Regular cardiac myocyte (primary cell): ENCODE measurements at places on chromosomes 5 and 9. TPM values are rescaled to one million over a fixed set of nuclear protein-coding genes. Genes with fewer than 3 reads are reported as not detected.

Gene PCDHGA8
- total RNA-seq, result 1.3 and 2.8 TPM in 2 replicates

Gene GABRP
- total RNA-seq, result under 0.01 TPM in 1 of 2 replicates, not detected in the other

Gene SSNA1
- 43.1 and 109 TPM in 2 replicates for total RNA-seq

Gene SLC46A2
- not detected in 2 replicates for total RNA-seq

Gene LOX
- total RNA-seq, result 179 and 324 TPM in 2 replicates

Gene LRSAM1
- total RNA-seq, result 9.3 and 11.3 TPM in 2 replicates

Gene LYSMD3
- 18.6 and 31.6 TPM in 2 replicates for total RNA-seq

Gene ENG
- 24.2 and 34.3 TPM in 2 replicates for total RNA-seq

Gene NAA35
- total RNA-seq, result 16.9 and 19.7 TPM in 2 replicates

Gene SLCO4C1
- total RNA-seq, result under 0.01 TPM in 2 replicates

Gene KCNV2
- total RNA-seq, result not detected in 2 replicates

Gene ANGPTL2
- 5.9 and 32.7 TPM in 2 replicates for total RNA-seq

Gene LCP2
- not detected in 2 replicates for total RNA-seq

Gene RASGEF1C
- not detected in 2 replicates for total RNA-seq

Gene SHOC1
- total RNA-seq, result under 0.01 TPM in 2 replicates

Gene SPACA9
- total RNA-seq, result 2.8 and 3.5 TPM in 2 replicates

Gene NR5A1
- under 0.01 TPM in 1 of 2 replicates, not detected in the other for total RNA-seq

Gene DBH
- not detected in 2 replicates for total RNA-seq

Gene RNF183
- total RNA-seq, result not detected in 2 replicates

Gene GDA
- total RNA-seq, result not detected in 2 replicates

Gene FRMD3
- 8.2 and 11.1 TPM in 2 replicates for total RNA-seq

Gene ELOVL7
- total RNA-seq, result under 0.01 and 0.28 TPM in 2 replicates

Gene SPEF2
- 1.9 and 5.1 TPM in 2 replicates for total RNA-seq

Gene FUBP3
- 32.7 and 40.8 TPM in 2 replicates for total RNA-seq

Gene PCDHGC3
- 24.7 and 31.0 TPM in 2 replicates for total RNA-seq

Gene GABRA1
- total RNA-seq, result not detected in 2 replicates

Gene CATSPER3
- total RNA-seq, result 0.38 TPM in 1 of 2 replicates, not detected in the other

Gene ENDOG
- total RNA-seq, result 14.9 and 35.1 TPM in 2 replicates

Gene C9
- 0.28 and 0.38 TPM in 2 replicates for total RNA-seq

Gene CDH12
- total RNA-seq, result not detected in 2 replicates

Gene PCDHGA5
- 0.58 and 1.1 TPM in 2 replicates for total RNA-seq

Gene C6
- under 0.01 TPM in 1 of 2 replicates, not detected in the other for total RNA-seq

Gene ANKRA2
- 12.8 and 28.8 TPM in 2 replicates for total RNA-seq

Gene CCDC180
- total RNA-seq, result 0.38 and 2.8 TPM in 2 replicates

Gene MIGA2
- total RNA-seq, result 23.6 and 27.3 TPM in 2 replicates

Gene SPATA31D4
- not detected in 2 replicates for total RNA-seq

Gene CDC25C
- 1.1 and 9.0 TPM in 2 replicates for total RNA-seq

Gene COMMD10
- total RNA-seq, result 34.7 and 35.1 TPM in 2 replicates

Gene GPR21
- 0.38 and 1.1 TPM in 2 replicates for total RNA-seq

Gene TMEM161B
- total RNA-seq, result 9.4 and 13.8 TPM in 2 replicates

Gene PAEP
- total RNA-seq, result not detected in 2 replicates

Gene ZFP37
- total RNA-seq, result 1.7 and 2.3 TPM in 2 replicates

Gene ACTBL2
- total RNA-seq, result under 0.01 and 0.19 TPM in 2 replicates

Gene HAVCR1
- 0.38 and 0.56 TPM in 2 replicates for total RNA-seq

Gene KDM3B
- total RNA-seq, result 28.8 and 32.4 TPM in 2 replicates

Gene PCDHA9
- under 0.01 TPM in 2 replicates for total RNA-seq

Gene FOXD4L5
- under 0.01 and 0.19 TPM in 2 replicates for total RNA-seq

Gene PRDM9
- not detected in 2 replicates for total RNA-seq

Gene SPOUT1
- 10.4 and 26.3 TPM in 2 replicates for total RNA-seq

Gene SLC36A2
- total RNA-seq, result not detected in 2 replicates

Gene BARHL1
- not detected in 2 replicates for total RNA-seq

Gene PLAC8L1
- 0.38 TPM in 1 of 2 replicates, not detected in the other for total RNA-seq
